Osteoblast (primary cell): ENCODE measurements at places on chromosomes 5 and 9. TPM values are rescaled to one million over a fixed set of nuclear protein-coding genes. Genes with fewer than 3 reads are reported as not detected.

- peak overlapping the region; percentile 90 for H3K27ac ChIP-seq
- H3K4me1 ChIP-seq, result peaks cover 14% of the 10 kb centered on the region
- no peaks in the 10 kb centered on the region for H3K27me3 ChIP-seq
- DNase-seq, result peak; percentile 77
Observed at GRCh38 chr5:149959406-149960236, 937 bp upstream of the SLC26A2 start.

GRCh38 chr5:111737716-111738115, 19.3 kb downstream of the NREP start:
- no peaks in the 10 kb centered on the region for H3K27me3 ChIP-seq
- H3K4me1 ChIP-seq, result peaks cover 88% of the 10 kb centered on the region
- H3K36me3 ChIP-seq, result peaks cover 39% of the 10 kb centered on the region
- peak overlapping the region; percentile 64 for H3K27ac ChIP-seq
- H3K4me3 ChIP-seq, result no peak overlapping the region

The GTF2H2 gene
- 43.0 and 47.8 TPM in 2 replicates for total RNA-seq

DNA sequence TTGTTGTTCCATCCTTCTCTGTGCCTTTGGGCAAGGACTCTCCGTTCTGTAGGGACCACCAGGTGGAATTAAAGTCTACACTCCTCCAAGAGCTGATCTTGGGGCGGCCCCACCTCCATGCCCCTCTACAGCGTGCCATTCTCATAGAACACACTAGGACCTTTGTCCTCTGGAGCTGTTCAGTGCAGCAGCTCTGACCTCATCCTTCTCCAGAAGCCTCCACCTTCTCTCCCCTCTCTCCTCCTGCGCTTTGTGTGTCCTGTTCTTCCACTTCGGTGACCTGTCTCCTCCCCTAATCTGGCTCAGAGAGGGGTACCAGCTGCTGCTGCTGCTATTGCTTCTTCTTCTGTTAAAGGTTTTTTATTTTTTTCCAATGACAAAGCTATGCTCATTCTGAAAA, 1.8 kb upstream of the MACROH2A1 start:
- H3K36me3 ChIP-seq, result no peaks in the 10 kb centered on the region
- no peaks in the 10 kb centered on the region for H3K27me3 ChIP-seq
- H3K27ac ChIP-seq, result no peak overlapping the region
- DNase-seq, result no peak

The SOX30 gene
- total RNA-seq, result under 0.01 TPM in 2 replicates

DNA sequence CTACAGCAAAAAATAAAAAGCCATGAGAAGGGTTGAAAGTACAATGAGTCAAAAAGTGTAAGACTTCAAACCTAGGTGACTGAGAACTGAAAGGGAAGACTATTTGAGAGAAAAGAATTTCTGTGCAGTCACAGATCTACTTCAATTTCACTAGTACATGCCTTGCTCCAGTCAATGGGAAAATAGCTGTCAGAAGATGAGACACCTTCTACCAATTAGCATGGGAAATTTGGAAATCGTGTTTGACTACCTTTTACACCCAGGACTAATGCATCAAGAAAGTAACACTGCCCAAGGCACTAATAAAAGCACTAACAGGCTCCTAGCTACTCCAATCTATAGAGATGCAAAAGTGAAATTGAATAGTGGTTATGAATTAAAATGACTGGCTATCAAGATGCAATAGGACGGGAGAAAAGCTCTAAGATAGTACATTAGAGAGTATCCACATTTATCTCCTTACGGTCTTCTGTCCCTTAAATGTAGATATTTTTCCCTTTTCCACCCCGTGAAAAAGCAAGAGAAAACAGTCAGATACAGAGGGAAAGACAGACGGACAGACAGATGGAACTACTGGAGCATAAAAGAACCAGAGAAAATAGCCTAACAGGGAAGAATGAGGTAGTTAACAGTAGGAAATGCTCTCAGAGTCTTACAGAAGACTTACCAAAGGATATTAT, 15.2 kb downstream of the ERP44 start:
- no peak overlapping the region for H3K4me3 ChIP-seq
- no peak for DNase-seq
- peaks cover 22% of the 10 kb centered on the region for H3K27me3 ChIP-seq
- H3K4me1 ChIP-seq, result peaks cover 13% of the 10 kb centered on the region
- H3K27ac ChIP-seq, result no peak overlapping the region

- H3K36me3 ChIP-seq, result no peaks in the 10 kb centered on the region
- no peaks in the 10 kb centered on the region for H3K27me3 ChIP-seq
- no peak overlapping the region for H3K4me3 ChIP-seq
- DNase-seq, result no peak
- H3K4me1 ChIP-seq, result no peaks in the 10 kb centered on the region
Observed at GRCh38 chr9:87699835-87700234, 26.1 kb upstream of the CTSL start.

The AMBP gene
- total RNA-seq, result not detected in 2 replicates

The LHX2 gene
- not detected in 2 replicates for total RNA-seq

The ABCA2 gene
- total RNA-seq, result 19.4 and 20.3 TPM in 2 replicates

The HABP4 gene
- 12.7 and 14.1 TPM in 2 replicates for total RNA-seq

GRCh38 chr5:94771742-94772141, 153.3 kb downstream of the SLF1 start:
- no peak overlapping the region for H3K27ac ChIP-seq
- no peak for DNase-seq
- H3K36me3 ChIP-seq, result no peaks in the 10 kb centered on the region
- no peak overlapping the region for H3K4me3 ChIP-seq

GRCh38 chr9:90616806-90617205, 25.8 kb downstream of the DIRAS2 start:
- no peaks in the 10 kb centered on the region for H3K4me1 ChIP-seq
- H3K27me3 ChIP-seq, result no peaks in the 10 kb centered on the region
- no peak overlapping the region for H3K27ac ChIP-seq
- no peak for DNase-seq
- no peaks in the 10 kb centered on the region for H3K36me3 ChIP-seq
- no peak overlapping the region for H3K4me3 ChIP-seq

- no peak overlapping the region for H3K4me3 ChIP-seq
- H3K36me3 ChIP-seq, result no peaks in the 10 kb centered on the region
- H3K27me3 ChIP-seq, result no peaks in the 10 kb centered on the region
- peaks cover 24% of the 10 kb centered on the region for H3K4me1 ChIP-seq
- peak overlapping the region; percentile 94 for H3K27ac ChIP-seq
Observed at GRCh38 chr5:65034029-65034812, 265.5 kb downstream of the CWC27 start.

DNA sequence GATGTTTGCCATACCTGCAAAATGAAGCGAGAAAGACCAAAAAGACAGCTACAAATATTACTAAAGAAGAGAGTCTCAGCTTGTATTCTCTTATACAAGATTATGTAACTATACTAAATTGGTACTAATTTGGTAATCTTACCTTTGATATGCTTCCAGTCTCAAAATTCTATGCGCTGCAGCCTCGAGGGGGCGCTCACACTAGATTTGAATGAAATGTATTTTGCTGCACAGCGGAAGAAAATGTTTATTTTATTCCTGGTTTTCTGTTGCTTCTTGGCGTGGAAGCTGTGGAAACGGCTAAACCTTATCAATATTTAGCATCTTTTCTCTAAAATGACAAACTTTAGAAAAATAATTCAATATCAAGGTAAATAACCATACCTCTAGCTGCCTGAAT, 267.0 kb upstream of the NUDT12 start:
- no peak overlapping the region for H3K27ac ChIP-seq
- H3K36me3 ChIP-seq, result no peaks in the 10 kb centered on the region
